ENCODE measurements at places on chromosomes 11 and 22. TPM values are rescaled to one million over a fixed set of nuclear protein-coding genes. Genes with fewer than 3 reads are reported as not detected.

The VSIG10L2 gene
- not detected for total RNA-seq

The FGF19 gene
- total RNA-seq = 0.12 TPM

The CSF2RB gene
- not detected for total RNA-seq

The OR6T1 gene
- total RNA-seq = not detected

The SLC22A9 gene
- not detected for total RNA-seq

The HTR3B gene
- total RNA-seq = not detected

The FAT3 gene
- 0.35 TPM for total RNA-seq

The CADM1 gene
- 24.8 TPM for total RNA-seq

The PLEKHB1 gene
- 0.63 TPM for total RNA-seq

The RIC3 gene
- total RNA-seq = 1.4 TPM

The SELENOM gene
- 65.4 TPM for total RNA-seq

The TYMP gene
- 19.2 TPM for total RNA-seq

The OR10A6 gene
- not detected for total RNA-seq

The BID gene
- 76.8 TPM for total RNA-seq

The UBQLNL gene
- total RNA-seq = not detected

The ALKBH3 gene
- total RNA-seq = 25.0 TPM

The SLC17A6 gene
- not detected for total RNA-seq

The MDK gene
- 20.7 TPM for total RNA-seq

The CCDC89 gene
- total RNA-seq = not detected

The ST14 gene
- 0.04 TPM for total RNA-seq

The UPK3A gene
- total RNA-seq = not detected

The SAA1 gene
- total RNA-seq = 3.3 TPM

The LDLRAD3 gene
- 32.4 TPM for total RNA-seq

The HORMAD2 gene
- total RNA-seq = not detected

The PPP2R5B gene
- 5.3 TPM for total RNA-seq

The ZBTB16 gene
- total RNA-seq = 1.2 TPM

The RASGRP2 gene
- 2.0 TPM for total RNA-seq

The C11orf52 gene
- total RNA-seq = 0.24 TPM

The OR8K5 gene
- total RNA-seq = not detected

The SLC22A12 gene
- not detected for total RNA-seq

The MIOX gene
- total RNA-seq = not detected

The ART1 gene
- total RNA-seq = 0.10 TPM

The SPINDOC gene
- total RNA-seq = 49.4 TPM

The MRGPRX3 gene
- total RNA-seq = not detected

The CYTH4 gene
- total RNA-seq = 0.59 TPM

The LIF gene
- total RNA-seq = 21.0 TPM

The KRTAP5-11 gene
- total RNA-seq = not detected

The C11orf98 gene
- total RNA-seq = 124 TPM

The ASCL2 gene
- 0.08 TPM for total RNA-seq

The DDTL gene
- total RNA-seq = 1.7 TPM

The OR2AG1 gene
- not detected for total RNA-seq

The SLC37A4 gene
- total RNA-seq = 12.0 TPM

The CHEK2 gene
- total RNA-seq = 9.6 TPM

The TTC36 gene
- not detected for total RNA-seq

The NPAS4 gene
- not detected for total RNA-seq

The TEAD1 gene
- total RNA-seq = 77.5 TPM

Measured in A549 treated with AZD2906 at 1 μM for 4 hours (cell line).